A172 (cell line): ENCODE measurements at places on chromosomes 7 and 10. TPM values are rescaled to one million over a fixed set of nuclear protein-coding genes. Genes with fewer than 3 reads are reported as not detected.

Gene A1CF
- total RNA-seq, result not detected in 2 replicates

Gene AKR1C4
- not detected in 2 replicates for total RNA-seq

DNA sequence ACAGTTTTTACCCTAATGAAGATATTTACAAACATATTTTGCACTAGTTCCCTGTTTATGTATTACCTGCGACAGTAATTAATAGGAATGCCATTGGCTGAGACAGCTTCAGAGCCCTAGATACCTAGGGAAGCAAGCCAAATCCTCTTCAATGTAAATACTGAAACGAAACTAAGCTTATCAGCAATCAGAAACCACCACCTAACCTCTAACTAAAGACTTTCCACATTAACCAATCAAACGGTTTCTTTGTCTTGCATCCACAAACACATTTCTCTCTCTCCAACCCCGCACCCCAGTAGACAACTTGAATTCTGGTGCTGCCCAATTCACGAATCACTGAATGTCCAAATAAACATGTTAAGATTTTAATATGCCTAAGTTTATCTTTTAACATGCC lies 474.4 kb upstream of the C7orf33 start:
- DNase-seq, result no peak

Gene TCERG1L
- total RNA-seq, result not detected in 2 replicates

Gene ASB10
- total RNA-seq, result not detected in 2 replicates

DNA sequence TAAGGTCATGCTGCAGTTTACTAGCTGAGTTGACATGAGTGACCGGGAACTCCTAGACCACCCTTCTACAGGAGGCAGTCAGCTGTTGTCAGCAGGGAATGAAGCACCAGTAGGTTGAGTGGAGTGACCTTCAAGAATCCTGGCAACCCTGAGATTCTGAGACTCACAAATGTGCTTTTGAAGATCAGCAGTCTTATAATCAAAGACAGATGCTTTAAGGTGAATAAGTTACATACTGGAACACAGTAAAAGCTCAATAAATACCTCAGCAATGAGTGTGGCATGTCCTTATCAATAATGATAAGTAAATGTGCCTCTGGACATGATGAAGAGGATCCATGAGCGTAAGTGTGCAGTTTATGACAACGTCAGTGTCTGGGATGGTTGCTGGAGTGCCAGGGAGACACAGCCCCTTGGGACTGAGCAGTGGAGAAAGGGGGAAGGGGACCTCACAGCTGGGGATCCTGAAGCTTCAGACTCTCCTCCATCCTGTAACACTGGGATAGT lies 11.9 kb upstream of the OR6V1 start:
- DNase-seq, result no peak

DNA sequence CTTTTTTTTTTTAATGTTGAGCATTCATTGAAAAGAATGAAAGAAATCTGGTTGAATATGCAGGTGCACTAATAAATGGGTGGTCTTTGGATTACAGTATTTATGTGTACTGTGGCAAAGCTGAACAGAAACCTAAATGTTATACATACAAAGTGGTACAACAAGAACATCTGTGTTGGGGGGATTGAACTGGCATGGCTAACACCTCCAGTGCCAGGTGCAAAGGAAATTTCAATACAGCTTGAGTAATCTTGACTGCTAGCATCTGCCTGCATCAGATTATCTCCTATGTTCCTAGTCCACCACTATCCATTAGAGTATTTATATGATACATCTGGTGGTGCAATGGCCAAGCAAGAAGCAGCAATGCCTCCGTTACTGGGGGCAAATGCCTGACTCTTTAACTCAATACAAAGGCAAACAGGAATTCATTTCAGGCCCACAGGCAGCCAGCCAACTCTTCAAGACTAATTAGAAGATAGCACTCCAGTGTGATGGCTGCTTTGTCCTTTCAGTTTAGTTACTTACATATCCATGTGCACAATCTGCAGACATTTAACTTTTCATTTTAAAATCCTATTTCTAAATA lies 220.5 kb upstream of the ETV1 start:
- DNase-seq, result no peak

- no peak for DNase-seq
These were observed 3.0 kb upstream of the HOXA7 start for GRCh38 chr7:27159266-27160144.

Gene LARP4B
- 42.5 and 55.7 TPM in 2 replicates for total RNA-seq

- DNase-seq, result no peak
These were observed 148.6 kb downstream of the DNAJB6 start for GRCh38 chr7:157485361-157485831.

- DNase-seq, result no peak
These were observed 14.9 kb upstream of the IFIT1B start for GRCh38 chr10:89362929-89363328.

DNA sequence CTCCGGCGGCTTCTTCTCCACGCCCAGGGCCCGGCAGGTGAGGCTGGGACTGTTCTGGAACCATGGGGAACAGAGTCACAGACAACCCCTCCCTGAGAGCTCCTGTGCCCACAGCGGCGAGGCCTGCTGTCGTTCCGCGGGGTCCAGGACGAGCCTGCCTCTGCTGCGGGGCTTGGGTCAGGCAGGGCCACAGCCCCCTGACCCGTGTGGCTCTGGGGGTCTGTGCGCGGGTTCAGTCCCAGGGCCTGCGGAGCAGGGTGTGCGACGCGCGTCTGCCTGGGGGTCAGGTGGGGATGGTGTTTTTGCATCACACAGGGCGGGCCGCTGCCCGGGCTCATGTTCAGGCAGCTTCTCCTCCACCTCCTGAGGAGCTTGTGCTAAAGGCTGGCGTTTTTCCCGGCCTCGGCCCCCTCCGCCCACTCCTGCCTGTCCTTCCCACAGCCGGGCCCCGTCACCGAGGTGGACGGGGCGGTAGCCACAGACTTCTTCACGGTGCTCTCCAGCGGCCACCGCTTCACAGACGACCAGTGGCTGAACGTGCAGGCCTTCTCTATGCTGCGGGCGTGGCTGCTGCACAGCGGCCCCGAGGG lies 8.4 kb downstream of the AP5Z1 start:
- no peak for DNase-seq

Gene SLC13A1
- not detected in 2 replicates for total RNA-seq

Gene ANKRD30A
- total RNA-seq, result not detected in 2 replicates

DNA sequence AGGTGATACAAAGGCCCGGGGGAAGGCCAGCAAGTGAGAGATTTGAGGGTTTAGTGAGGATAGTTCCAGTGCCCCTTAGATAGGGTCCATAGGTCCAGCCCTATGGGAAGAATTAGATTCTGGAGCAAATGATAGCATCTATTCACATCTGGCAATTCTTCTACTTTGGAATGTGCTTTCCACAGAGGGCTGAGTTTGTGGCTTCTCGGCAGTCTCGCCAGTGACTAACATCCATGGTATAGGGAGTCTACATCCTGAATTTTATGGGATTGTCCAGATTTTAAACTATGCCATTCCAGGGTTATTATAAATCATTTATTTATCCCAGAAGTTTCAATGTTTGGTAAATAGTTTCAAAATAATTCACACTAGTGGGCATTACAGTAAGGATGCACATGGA lies 207.3 kb upstream of the ADO start:
- peak; percentile 21 for DNase-seq

GRCh38 chr7:94243066-94243711 lies 151.5 kb upstream of the COL1A2 start:
- DNase-seq, result no peak

DNA sequence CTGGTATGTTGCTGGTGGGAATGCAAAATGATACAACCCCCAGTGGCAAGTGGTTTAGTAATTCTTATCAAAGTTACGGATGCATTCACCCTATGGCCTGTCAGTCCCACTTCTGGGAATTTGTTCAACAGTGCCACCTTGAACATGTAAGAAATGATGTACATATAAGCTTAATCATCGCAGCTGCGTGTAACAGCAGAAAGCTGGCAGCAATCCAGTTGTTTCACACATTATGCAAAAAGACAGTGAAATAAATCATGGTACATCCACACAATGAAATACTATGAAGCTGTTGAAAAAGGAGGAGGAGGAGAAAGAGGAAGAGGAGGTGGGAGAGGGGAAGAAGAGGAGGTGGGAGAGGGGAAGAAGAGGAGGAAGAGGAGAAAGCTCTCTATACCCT lies 76.2 kb upstream of the MYL10 start:
- DNase-seq, result no peak

DNA sequence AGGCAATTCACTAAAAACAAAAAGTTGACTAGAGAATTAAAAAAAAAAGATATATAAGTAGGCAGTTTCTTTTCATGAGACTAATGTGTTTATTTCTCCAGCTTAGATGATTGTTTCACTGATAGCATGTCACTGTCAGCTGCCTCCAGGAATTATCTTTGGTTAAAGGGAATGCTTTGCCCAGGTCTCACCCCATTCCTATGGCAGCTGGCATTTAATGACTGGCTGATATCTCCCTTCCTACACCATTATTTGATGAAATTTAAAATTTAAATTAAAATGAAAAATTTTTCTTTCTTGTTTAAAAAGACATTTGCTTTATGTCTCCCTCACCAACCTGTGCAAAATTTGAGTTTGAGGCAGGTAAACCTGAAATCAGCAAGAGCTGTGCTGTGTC lies 214.5 kb upstream of the PRSS1 start:
- no peak for DNase-seq

Gene CYP2W1
- total RNA-seq, result not detected in 2 replicates

- peak; percentile 79 for DNase-seq
These were observed 17.8 kb upstream of the IFIT2 start for GRCh38 chr10:89283936-89284475.

DNA sequence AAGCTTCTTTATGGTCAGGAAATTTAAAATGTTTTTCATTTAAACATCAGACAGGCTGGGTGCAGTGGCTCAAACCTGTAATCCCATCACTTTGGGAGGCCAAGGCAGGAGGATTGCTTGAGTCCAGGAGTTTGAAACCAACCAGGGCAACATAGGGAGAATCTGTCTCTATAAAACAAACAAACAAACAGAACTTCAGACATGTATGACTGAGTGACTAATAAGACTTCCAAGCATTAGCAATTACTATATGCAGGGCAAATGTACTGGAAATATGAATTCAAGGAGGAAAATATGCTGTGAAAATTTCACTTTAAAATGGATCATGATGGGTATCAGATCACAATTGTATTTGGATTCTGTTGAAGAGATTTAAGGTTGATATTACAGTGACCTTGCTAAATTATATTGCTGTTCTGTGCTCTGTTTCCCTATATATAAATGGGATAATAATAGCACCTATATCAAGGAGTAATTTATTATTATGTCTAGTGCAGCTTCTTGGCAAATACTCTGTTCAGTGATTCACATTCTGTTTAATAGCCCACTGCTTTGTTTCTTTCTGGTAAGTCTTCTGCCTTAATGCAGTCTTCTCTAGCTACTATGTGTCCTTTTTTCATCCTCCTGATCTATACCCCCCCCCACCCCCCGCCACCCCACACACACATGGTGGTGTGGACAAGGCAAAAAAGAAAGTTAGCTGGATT lies 36.2 kb downstream of the BMPR1A start:
- no peak for DNase-seq

DNA sequence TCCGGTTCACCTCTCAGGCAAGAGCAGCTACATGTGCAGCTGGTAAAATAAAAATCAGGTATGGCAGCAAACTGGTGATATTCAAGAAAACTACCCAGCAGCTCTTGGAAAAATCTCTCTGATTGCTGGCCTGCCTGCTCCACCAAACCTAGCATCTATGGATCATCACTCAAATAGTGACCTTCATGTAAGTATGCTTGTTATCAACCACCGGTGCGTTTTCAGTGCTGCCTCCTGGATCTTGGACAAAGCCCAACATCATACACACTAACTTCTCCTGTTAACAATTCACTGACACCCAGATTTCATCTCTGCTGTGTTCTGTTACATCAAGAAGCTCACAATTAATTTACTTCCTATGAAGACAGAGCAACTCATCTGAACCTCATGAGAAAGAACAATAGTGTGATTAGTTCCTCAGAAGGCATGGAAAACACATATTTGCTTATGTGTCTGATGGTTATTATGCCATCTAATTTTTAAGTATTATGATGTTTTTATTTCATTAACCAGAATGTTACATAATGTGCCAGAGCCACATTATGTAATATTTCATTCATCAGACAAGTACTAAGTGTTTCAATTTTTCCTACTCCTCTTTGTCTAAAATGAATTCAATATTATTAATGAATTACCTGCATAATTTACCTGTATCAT lies 8.8 kb downstream of the CDK6 start:
- no peak for DNase-seq

- no peak for DNase-seq
These were observed 15.1 kb upstream of the DDIT4 start for GRCh38 chr10:72258617-72259016.

Gene ZSCAN25
- 11.7 and 12.1 TPM in 2 replicates for total RNA-seq

DNA sequence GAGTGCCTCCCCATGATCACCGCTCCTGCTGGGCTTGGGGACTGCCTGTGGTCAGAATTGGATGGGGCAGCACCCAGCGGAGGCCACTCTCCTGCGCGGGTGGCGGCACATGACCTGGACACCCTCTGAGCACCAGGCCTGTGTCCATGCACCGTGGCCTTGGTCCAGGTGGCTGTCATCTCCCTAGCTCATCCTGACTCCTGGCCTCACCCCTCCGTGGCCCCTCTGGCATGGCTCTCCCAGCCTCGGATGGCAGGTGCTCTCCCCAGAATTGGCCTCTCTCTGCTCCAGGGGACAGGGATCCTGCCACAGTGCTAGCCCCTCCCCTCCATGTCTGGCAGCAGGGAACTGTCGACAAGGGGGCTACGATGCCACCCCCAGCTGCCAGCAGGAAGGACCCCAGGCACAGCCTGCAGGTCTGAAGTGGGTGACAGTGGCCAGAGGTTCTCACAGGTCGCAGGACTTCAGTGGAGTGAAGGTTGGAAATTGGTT lies 37.2 kb upstream of the BTBD16 start:
- DNase-seq, result no peak

DNA sequence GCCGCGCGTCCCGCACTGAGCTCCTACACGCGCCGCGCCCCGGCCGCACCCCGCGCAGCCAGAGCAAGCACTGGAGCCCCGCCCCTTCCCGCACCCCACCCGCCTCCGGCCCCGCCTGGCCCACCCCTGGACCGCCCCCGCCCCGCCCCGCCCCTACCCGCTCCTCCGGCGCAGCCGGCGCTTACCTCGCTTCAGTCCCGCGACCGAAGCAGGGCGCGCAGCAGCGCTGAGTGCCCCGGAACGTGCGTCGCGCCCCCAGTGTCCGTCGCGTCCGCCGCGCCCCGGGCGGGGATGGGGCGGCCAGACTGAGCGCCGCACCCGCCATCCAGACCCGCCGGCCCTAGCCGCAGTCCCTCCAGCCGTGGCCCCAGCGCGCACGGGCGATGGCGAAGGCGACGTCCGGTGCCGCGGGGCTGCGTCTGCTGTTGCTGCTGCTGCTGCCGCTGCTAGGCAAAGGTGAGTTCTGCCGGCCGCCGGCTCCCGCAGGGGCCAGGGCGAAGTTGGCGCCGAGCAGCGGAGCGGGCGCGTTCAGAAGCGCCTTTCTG lies at the start of gene RET:
Gene RET, plus strand, starts transcription at position 194 of the 545 bp plus-strand sequence. Its CDS starts 190 bp downstream, at position 384.
- no peak for DNase-seq

- no peak for DNase-seq
These were observed 3.7 kb downstream of the CFAP46 start for GRCh38 chr10:132938472-132939339.

- peak; percentile 83 for DNase-seq
These were observed 41.2 kb downstream of the ZCCHC24 start for GRCh38 chr10:79404231-79404609.

Gene TLL2
- 0.12 and 0.38 TPM in 2 replicates for total RNA-seq
